ENCODE measurements at places on chromosomes 11 and 22. TPM values are rescaled to one million over a fixed set of nuclear protein-coding genes. Genes with fewer than 3 reads are reported as not detected.

GRCh38 chr11:1303126-1303821, 6.2 kb downstream of the TOLLIP start:
- peak; percentile 26 for DNase-seq

GRCh38 chr22:30555282-30556210, 9.0 kb upstream of the SEC14L6 start:
- DNase-seq, result no peak

Gene TNNI2
- polyA plus RNA-seq, result not detected

GRCh38 chr11:27367881-27368280, 4.9 kb upstream of the CCDC34 start:
- DNase-seq, result no peak
